ENCODE measurements at places on chromosomes 1 and 21.

DNA sequence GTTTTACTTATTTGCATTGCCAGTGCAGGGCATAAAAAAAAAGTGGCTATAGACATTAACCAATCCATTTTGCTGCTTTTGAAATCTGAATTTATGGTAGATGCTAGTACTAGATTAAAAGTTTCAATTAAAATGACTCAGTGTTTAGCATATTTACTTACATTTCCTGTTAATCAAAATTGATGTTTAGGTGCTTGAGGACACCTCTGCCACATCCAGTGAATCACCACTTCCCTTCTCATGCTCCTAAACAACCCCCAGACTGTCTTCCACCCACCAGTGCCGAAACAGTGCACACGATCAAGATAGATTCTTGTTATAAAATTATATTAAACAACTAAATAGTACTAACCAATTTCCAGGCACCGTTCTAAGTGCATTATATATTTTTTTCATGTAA, 32.7 kb downstream of the HSD17B7 start:
- DNase-seq = no peak

DNA sequence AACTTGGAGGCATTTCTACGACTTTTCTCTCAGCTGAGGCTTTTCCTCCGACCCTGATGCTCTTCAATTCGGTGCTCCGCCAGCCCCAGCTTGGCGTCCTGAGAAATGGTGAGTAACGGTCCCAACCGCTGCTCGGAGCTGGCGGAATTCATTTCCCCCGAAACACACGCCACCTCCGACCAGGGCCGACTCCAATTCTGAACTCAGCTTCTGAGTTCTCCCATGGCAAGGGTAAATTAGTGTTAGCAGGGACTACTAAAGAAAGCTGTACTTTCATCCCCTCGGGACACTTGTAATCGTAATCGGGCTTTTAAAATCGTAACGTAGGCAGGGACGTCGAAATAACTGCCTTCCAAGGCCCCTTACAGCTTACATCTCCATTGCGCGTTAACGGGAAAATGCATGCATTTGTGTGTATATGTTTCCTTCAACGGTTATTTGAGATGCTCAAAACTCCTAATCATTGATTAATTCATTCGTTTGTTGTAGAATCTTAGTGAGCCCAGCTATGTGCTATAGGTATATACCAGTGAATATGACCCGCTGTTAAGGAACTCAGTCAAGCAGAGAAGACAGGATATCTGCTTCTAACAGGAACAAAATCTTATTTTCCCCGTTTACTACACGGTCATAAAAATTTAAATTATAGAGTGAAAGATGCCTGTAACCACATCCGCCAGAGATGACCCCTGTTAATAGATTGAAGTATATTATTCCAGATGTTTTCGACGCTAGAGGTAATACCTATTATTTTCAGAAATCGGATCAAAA, 472 bp downstream of the DTL start:
- DNase-seq = no peak

GRCh38 chr1:115781851-115782250, 13.3 kb upstream of the CASQ2 start:
- DNase-seq = no peak

DNA sequence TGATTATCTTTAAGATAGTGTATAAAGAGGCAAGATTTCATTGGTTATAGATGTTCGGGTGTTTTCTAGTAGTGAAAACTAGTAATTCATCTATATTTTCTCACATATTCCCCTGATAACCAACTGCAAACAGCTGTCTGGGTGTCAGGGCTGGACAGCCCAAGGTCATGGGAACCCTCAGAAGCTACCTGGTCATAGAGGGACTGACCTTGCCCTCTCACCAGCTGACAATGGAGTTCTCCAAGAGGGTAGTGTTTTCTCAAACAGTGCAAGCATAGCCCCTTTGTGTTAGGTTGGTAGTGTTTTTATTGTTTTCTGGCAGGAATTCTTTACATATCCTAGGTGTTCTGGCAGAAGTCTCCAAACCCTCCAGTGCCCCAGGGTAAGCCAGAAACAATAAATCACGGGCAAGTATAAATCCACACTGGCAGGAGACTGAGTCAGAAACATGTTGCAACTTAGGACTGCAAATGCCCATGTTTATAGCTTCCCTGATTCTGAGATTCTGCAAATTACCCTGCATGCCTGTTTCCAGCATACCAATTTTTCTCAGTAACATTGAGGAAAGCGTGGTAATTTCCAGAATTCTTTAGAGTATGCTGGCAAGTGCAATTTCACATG, 82.8 kb upstream of the ATP1A1 start:
- DNase-seq = no peak

- no peak for DNase-seq
Observed at GRCh38 chr1:63675420-63675931, 82.3 kb downstream of the PGM1 start.
